Heart left ventricle (tissue), 16 donors: ENCODE measurements at places on chromosomes 3 and 15. TPM values are rescaled to one million over a fixed set of nuclear protein-coding genes. Genes with fewer than 3 reads are reported as not detected.
A peak's percentile ranks its signal among the peaks of the same experiment; 100 is the strongest.

DNA sequence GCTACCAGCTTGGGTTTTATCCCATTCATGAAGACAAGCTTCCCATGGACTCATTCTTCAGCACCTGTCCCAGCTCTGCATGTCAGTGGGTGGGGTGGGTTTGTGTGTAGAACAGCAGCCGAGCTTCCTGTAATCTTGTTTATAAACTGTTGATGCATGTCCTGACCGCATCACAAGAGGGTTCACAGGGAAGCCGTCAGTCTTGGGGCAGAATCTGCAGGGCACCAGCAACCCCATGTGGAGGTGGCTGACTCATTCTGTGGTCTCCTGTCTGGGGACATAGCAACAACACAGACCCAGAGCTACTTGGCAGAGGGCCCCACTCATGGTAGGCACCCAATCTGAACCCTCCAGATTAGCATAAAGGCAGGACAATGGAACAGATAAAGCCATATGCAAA, 35.6 kb downstream of the DAPK2 start:
- DNase-seq: peak; percentile 66

DNA sequence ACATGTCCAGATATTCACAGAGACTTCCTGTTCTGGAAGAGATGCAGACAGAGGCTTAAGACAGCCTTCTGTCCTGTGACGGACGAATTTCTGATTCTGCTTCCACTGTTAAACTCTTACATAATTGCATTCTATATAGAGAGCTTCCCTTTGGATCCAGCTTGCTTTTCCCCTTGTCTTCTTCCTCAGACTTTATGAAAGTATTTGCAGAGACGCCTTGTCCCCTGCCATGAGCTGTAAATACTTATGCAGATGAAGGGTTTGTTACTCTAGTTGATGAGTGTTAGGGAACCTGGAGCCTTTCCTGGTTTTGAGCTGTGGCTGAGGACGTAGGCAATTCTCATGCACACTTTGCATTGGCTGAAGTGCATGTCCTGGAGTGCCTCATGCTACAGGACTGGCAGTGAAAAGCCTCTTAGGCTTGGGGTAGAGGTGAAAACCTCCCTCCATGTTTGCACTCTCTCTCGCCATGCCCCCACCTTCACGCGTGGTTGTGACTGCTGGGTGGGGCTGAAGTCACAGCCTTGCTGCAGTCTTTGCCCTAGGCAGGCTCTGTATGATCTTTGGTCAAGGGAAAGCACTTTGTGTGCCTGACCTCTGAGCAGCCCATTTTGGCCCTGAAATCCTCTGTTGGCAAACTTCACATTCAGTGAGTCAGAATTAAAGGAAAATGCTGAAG, 286.6 kb downstream of the PTPRG start:
- peak; percentile 74 for DNase-seq

GRCh38 chr15:74312445-74313007, 54.9 kb downstream of the CYP11A1 start:
- no peak for DNase-seq

The TERC gene
- not detected for polyA plus RNA-seq
